Activated CD4-positive, alpha-beta T cell treated with anti-CD3 and anti-CD28 coated beads, Interleukin-2, amount 50 U/mL, for 4 hours (primary cell): ENCODE measurements at places on chromosomes 3 and 15.

DNA sequence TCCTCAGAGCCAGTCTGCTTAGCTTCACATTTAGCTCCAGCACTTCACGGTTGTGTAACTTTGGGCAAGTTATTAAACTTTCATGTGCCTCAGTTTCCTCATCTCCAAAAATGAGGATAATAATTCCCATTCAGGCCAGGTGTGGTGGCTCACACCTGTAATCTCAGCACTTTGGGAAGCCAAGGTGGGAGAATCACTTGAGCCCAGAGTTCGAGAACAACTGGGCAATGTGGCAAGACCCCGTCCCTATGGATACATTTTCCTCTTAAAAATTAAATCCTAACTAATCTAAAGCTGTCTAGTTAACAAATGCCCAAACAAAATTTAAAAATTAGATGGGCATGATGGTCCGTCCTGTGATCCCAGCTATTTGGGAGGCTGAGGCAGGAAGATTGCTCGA is 7.2 kb downstream of the RCN2 start:
- DNase-seq: no peak

DNA sequence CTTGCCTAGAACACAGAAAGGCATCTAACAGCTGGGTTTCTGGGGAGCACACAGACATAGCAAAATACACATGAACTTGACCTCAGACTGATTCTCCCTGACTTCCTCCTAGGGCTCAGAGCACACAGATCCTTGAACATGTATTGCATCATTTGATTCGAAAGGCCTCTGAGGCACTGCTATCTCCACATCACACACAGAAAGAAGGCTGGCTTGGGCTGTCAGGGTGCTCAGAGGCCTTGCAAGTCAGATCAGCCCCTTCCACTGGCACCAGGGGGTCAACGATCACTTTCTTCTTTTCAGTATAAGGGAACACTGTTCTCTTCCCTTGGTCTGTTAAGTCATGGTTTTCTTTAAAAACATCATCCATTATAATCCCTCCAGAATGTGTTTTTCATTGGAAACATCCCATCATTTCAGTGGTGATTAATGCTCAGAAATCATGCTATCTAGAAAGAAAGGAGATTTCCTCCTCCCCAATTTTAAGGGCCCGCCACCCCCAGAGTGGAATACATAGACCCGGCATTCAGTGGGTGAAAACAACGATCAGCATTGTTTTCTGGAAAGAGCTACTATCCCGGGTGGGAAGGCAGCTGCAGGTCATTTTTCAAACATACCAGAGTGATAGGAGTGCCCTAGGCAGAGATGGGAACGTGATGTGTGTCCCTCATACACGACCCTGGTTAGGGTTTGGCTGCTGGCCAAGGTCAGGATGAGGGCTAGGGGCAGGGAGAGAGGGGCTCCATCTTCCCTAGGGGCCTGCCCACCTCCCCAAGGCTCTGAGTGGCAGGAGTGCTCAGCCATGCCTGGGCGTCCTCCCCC is 253.3 kb upstream of the LYSMD4 start:
- DNase-seq: no peak

GRCh38 chr3:47741925-47742324 is 39.8 kb downstream of the SMARCC1 start:
- no peak for DNase-seq

DNA sequence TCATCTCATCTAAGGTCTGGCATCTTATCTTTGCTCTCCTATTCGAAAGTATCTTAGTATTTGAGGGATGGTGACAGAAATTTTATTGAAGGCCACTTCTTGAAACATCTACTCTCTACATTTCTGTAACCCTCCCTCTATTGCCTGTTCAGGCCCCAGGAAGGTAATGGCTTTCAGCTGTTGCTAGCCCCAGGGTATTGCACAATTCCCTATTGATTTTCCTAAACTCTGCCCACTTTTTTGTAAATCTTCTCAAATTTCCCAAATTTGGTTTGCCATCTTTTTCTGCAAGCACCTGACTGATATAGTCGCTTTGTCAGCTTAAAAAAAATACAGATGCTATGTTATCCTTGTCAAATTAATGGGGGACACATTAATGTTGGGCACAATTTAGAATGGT is 242.1 kb downstream of the RAP2B start:
- no peak for DNase-seq

DNA sequence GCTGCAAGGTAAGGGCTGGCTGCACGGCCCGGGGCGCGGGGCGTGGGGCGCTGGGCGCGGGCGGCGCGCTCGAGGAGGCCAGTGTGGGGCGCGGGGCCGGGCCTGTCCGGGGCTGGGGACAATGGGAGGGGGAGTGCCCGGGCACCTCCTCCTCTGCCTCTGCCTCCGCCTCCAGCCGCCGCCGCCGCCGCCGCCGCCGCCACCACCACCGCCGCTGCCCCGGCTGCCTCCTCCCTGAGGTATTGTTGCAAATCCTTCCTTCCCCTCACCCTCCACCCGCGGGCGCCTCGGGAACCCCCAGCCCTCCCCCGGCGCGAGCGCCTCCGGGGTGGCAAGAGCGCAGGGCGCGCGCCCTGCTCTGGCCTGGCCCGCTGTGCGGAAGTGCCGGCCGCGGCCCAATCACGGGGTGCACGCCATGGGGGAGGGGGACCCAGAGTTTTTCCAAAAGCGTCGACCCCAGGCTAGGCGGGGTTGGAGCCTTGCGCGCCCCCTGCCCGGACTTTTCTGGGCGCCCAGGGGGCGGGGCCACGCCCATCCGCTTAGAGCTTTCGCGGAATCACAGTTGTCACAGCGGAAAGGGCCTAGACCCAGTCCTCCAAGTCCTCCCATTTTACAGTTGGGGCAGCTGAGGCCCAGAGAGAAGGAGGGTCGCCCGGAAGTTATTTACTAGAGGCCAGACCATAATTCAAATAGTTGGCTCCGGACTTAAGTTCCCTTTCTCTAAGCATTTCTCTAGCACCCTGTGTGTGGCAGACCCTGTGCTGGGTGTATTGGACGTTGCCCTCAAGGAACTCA is at the start of gene LPP:
Gene LPP (plus strand): TSS at position 144 of the 795 bp plus-strand sequence. CDS start 251,964 bp downstream, outside the sequence.
- peak; percentile 84 for DNase-seq

- no peak for DNase-seq
These were observed 112.6 kb upstream of the THRB start for GRCh38 chr3:24607281-24607680.

DNA sequence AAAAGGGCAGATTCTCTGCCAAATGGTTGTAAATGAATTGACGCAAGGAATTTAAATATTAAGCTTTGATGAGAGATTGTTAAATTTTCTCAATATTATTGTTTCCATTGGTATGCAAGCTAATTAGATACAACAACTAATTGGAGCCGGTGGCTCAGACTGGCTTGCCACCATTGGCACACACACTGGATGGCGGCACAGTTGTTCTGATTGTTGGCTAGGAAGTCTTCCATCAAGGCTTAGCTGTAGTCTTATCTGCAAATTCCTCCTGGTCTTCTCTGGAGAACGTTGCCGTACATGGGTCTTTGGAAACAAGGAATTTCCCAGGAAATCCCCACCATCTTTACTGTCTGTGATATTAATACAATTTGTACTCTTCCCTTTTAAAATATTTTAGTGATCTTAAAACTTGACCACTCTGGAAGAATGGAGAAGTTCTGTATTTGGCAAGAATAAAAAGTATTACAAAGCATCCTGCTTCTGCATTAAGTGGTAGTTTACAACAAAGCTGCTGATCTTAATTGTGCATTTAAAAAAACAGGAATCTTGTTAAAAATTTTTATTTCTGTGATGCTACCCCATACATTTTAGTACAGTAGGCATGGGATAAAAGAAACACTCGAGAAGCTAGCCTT is 126.5 kb downstream of the UBE2E2 start:
- DNase-seq: no peak

DNA sequence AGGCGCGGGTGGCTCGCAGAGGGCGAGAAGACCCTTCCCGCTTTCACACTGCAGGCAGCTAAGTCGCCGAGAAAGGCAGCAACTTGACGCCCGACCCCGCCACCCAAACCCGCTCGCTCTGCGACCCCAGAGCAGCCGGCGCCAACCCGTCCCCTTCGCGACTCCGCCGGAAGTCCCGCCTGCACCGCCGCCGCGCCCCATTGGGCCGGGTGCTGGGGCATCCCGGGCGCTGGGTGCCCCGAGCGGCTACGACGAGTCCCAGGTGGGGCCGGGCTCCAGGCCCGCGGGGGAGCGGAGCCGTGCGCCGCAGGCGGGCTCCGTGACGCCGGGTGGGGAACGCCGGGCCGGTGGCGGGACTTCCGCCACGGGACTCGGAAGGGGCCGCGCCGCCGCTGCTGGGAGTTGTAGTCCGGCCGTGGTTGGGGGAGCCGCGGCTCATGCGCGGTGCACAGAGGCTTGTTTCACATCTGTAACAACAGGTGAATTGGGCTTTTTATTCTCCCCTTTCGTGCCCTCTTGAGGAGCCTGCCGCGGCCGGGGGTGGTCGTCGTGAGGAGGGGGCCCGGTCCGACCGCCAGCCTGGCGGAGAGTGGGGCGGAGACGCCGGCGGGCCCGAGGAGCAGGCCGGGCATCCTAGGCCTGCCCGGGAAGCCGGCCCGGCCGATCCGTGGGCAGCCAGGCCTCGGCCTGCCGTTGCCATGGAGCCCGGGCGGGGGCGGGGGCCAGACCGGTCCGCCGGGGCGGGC is at the start of gene DHX30:
Gene DHX30 (plus strand): TSS at position 405 of the 746 bp plus-strand sequence. CDS start 7,546 bp downstream, outside the sequence.
- peak; percentile 79 for DNase-seq

DNA sequence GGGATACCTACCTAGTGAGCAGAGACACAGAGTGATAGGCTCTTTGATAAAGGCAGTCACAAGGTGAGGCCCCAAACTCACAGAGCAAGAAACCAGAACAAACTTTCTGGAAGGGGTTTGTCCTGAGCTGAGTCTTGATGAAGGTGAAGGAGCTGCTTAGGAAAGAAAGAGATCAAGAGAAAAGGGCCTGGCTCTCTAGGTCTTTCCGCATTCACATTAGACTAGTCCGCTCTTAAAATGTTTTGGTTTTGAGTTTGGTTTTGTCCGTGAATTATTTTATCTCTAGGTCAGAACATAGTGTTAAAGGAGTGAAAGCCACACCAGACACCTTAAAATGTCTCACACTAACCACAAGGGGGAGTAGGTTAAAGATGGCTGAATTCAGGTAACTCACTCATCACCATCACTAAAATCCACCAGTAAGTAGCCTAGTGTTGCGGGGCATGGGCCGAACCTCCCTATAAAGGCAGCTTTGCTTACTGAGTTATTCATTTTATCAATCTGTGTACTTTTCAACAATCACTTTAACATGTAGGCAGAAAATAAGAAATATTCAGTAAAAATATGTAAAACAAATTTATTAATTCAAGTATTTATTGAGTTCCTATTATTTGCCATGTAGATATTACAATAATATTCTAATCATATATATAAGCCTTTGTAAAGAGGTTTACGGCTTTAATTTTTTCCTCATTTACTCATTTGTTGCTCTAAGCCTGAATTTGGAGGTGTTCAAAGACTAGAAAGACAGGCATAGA is 121.5 kb upstream of the TSC22D2 start:
- DNase-seq: no peak

- DNase-seq: no peak
These were observed 35.4 kb upstream of the CBLB start for GRCh38 chr3:105904251-105904650.

GRCh38 chr3:94130690-94131089 is 67.8 kb downstream of the NSUN3 start:
- no peak for DNase-seq

DNA sequence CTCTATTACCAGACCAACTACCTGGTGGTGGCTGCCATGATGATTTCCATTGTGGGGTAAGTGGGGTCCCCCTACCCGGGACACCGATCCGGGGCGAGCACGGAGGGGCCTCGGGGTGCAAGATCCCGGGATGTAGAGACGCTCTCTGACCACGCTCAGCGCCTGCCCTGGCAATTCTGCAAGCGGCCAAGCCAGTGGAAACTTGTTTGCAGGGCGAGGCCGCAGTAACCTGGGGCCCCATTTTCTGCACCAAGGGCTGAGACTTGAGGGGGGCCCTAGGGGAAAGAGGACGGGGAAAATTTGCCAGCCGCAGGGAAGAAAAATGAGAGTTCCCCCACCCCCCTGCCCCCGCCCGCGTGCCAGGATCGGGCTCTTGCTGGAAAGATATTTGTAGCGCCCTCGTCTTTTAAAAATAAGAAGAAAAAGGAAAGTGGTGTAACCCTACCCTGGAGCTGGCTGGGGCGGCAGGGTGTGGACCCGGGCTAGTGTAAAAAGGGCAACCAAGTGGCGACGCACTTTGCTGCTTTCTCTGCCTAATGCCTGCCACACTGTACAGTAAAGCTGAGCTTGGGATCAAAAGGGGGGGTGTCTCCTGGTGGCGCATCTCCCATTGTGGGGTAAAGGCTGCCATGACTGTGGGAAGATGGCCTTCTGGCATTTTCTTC is 563 bp downstream of the ARL6IP5 start:
- no peak for DNase-seq

DNA sequence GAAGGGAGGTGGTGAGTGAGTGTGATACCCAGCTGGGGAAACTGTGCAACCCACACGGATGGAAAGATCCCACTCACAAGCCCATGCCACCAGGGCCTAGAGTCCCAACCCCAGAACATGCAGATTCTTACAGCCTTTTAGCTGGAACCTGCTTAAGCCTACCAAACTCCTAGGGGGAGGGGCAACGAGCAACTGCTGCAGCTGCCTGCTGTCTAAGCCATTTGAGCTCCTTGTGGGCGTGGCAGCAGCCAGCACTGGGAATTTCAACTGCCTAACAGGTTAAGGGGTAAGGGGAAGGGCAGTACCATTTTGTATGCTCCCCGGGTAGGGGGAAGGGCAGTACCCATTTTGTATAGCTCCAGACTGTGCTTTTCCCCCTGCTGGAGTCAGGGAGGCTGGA is 673.2 kb upstream of the BCHE start:
- no peak for DNase-seq

DNA sequence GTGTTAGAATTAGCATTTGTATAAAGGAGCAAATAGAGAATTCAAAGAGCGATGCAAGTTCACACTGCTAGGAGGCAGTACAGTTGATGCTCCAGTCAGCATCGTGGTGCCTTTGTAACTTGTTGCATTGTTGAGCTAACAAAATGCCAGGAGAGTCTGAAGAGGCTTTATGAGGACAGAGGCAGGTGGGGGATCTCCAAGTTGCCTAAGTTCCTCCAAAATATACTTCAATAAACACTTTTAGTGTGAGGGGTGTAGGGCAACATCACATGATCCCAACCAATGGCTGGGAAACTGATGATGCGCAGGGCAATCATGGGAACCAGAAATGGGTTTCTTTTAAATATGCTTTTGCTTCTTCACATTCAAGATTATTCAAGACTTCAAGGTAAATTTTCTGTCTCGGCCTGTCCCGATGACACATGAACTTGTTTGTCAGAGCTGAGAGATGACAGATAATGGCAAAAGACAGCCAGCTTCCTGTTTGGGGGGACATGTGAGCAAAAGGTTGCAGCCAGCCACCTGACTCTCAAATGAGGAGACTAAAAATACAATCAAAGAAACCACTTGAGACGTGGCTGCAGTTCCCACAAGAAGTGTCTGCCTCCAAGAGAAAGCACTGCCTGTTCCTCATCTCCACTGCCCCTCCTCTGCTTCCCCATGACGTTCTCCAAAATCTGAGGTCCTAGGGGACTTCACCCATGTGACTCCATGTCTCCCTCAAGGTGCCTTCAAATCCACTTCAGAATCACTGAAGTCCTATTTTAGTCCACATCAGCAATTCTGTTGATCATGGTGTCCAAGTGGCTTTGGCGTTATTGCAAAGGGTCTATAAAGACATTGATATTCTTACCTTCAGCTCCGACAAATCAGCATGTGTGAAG is 39.3 kb downstream of the KLHL6 start:
- peak; percentile 48 for DNase-seq
